ENCODE measurements at places on chromosomes 6 and 20.

DNA sequence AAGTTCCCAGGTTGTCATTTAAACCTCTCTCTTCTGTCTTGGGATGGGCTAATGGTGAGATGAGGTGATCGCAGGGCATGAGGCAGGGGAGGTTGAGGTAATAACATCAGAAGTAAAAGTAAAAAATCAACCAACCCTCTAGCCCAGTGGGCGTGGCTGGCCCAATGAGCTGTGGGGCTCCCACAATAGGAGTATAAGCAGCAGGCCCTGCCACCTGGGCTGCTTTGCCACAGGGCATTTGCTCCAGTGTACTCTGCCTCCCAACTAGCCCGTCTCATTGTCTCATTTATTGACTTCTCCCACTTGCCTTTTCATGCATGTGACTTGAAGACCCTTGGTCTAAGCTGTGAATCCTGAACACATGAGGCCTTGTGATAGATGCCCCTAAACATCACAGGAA lies 62.8 kb downstream of the PHACTR3 start:
- no peak for DNase-seq

DNA sequence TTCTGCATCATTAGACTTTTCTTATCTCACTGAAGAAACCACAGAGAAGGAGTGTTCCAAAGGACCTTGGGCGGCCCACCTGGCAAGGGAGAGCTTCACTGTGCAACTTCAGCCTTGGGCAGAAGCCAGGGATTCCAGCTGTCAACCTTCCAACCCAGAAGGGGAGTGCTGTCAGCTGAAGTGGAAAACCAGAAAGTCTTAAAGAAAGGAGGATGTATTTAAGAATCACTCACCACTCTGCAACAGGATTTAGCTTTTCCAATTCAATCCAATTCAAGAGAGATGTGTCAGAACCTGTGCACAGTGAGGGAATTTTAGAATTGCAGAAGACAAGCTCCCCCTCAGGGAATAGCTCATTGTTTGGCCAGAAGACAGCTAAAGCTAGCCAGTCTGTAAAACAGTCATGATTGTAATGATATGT lies 553.7 kb downstream of the CD83 start:
- DNase-seq = peak; percentile 31

DNA sequence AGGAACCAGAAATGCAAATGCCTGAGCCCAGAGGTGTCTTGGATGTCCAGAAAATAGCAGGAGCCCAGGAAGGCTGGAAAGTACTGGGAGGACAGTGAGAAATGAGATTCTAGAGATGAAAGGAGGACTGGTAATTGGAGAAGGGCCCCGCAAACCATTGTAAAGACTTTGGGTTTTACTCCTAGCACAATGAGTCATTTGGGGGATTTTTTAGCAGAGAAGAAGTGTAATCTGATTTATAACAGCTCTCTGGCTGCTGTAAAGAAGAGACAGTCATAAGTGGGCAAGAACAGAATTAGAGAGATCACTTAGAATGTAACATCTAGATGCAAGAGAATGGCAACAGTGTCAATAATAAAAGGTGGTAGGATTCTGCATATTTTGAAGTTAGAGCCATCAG lies 40.2 kb downstream of the SLC35F1 start:
- no peak for DNase-seq

- no peak for DNase-seq
These were observed 1.8 kb upstream of the PHACTR2 start for GRCh38 chr6:143675946-143676345.

DNA sequence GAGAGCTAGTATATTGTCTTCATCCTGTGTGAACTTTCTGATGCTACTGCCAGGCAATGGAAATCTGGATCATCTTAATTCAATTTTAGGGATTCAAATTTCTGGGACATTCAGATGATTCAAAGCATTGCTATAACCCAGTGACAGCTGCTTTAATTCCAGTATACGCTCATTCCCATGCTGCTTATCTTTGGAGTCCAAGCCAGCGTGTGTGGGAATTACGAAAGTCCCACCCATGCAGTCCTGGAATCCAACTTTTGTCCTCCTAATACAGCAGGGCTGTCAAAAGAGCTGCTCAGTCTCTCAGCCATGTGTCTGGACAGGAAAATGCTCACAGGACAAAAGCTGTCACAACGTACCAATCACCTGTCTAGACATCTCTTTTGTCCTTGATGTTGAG lies 219.8 kb downstream of the LAMA2 start:
- no peak for DNase-seq

- no peak for DNase-seq
These were observed 383.3 kb downstream of the TAF4 start for GRCh38 chr20:61682114-61682995.

- no peak for DNase-seq
These were observed 49.5 kb downstream of the ARHGAP40 start for GRCh38 chr20:38651154-38651553.

Measured in AG04449 (cell line).